Memory B cell (primary cell): ENCODE measurements at places on chromosomes 2 and 18.

DNA sequence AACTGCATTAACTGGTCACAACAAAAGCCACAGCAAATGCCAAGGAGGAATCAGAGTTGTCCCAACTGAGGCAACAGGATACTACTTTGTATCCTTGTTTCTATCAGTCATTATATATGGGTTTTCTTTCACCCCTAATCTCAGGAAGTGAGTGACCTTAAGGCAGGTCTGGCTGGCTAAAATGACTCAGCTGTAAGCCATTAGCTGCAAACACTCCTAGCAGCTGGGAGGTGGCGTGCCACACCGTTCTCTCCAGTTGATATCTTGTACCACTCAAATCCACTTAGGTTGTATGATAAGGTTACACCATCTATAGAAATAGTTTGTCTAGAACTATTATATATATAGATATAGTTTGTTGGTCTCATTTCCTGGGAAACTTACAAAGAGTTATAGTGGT, 171.1 kb upstream of the MC4R start:
- no peak for DNase-seq

- DNase-seq, result no peak
Measured at GRCh38 chr2:233063269-233063975, 3.3 kb downstream of the INPP5D start.

DNA sequence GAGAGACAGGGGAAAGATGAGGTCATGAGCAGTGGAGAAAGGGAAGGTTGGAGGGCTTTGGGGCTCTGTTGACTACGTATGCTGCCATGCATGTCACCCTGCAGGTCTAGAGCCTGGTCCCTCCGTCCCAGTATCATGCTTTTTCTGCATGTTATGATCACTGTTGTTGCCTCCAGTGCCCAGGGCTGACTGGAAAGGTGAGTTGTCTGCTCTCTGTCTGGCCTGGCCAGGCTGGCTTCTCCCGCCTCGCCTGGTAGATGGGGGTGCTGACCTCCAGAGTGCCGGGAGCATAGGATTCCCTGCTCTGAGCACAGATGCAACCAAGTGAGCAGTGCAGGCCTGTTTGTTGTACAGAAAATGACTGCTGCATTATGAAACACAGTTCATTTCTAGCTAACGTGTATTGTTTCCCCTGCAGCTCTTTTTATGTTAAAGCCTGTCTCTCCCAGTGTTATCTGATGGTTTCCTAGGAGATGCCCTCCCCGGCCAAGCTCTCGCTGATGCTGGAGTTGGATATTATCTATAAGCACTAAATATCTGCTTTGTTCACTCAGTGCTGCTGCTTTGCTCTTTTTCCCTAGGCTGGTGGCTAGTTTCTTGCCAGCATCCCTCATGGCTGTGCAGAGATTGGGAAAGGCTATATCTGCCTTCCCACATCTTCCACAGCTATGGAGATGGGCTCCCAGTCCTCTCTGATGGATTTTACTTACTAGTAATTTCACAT, 158.2 kb downstream of the TDRD15 start:
- DNase-seq, result no peak

DNA sequence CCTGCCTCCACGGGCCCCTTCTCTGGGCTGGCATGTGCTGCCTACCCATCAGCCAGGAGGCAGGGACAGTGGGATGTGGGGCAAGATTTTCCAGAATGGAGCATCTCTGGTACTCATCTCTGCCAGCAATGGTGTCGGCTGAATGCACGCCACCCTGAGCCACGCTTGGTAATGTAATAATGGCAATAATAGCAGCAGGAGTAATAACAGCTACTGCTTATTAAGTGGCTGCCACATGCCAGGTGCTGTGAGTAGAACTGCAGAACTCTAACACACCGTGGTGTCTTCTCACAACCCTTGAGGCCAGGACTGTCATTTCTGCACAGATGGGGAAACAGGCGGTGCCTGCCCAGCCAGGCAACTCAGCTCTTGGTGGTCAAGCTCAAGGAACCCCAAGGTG, 113.6 kb downstream of the CELF4 start:
- DNase-seq, result no peak

- DNase-seq, result no peak
Measured at GRCh38 chr2:108490506-108491122, 41.6 kb downstream of the GCC2 start.

GRCh38 chr2:237222178-237222577, 136.5 kb downstream of the COPS8 start:
- no peak for DNase-seq
